Left lobe of liver (tissue), 2 donors: ENCODE measurements at places on chromosomes 6 and 20. TPM values are rescaled to one million over a fixed set of nuclear protein-coding genes. Genes with fewer than 3 reads are reported as not detected.

OGFR gene
- total RNA-seq = 49.5 TPM

FNDC1 gene
- total RNA-seq = 0.10 TPM

GRCh38 chr20:4112481-4113421 is 97.4 kb upstream of the RNF24 start:
- DNase-seq = no peak

DNA sequence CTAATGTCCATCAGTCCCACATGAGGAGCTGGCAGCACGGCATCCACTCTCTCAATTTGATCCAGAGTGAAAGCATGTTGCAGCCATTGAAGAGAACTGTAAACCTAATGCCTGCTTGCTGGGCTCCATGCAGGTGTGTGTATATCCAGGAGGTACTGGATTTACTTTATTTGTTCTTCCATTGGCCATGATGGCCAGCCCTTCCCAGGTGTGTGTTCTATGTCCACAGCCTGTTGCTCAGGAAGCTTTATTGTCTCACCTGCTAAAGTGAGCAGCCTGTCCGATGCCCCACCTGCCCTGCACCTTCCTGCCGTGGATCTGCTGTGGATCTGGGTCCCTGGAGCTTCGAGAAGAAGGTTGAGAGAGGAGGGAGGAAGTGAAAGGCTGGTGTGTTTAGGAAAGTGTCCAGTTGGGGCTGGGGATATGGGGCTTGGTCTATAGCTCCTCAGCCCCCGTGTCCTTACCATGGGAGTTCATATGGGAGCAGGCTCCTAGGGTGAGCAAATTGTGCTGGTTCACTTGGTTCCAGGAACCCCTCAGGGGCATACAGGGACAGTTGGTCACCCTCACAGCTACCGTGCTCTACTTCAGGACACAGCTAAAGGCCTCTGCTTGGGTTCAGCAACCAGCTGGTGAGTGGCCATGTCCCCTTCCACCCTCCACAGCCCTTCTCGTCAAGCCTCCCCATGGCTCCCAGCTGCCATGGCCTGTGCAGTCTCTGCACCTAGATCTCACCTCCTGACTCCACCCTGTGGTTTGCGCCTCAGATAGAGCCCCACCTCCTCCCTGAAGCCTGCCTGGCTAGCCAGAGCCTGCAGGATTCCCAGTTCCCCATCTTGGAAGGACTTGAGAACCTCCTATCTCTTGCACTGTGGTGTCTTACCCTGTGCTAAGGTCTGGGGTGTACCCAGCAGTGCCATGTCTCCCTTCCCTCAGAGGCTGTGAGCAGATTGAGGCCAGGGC is 12.7 kb downstream of the TREML2 start:
- peak; percentile 36 for DNase-seq

- no peak for DNase-seq
These were observed 5.4 kb downstream of the TLDC2 start for GRCh38 chr20:36881331-36881730.

GRCh38 chr20:33019465-33020277 is 11.8 kb upstream of the BPIFB6 start:
- DNase-seq = no peak

DNA sequence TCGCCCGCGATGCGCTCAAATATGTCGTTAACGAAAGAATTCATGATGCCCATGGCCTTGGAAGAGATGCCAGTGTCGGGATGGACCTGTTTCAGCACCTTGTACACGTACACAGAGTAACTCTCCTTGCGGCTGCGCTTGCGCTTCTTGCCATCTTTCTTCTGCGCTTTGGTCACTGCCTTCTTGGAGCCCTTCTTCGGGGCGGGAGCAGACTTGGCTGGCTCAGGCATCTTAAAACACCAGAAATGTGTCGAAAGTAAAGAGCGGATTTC is 36.4 kb downstream of the HFE start:
- peak; percentile 83 for DNase-seq

- DNase-seq = no peak
These were observed 17.6 kb downstream of the EEF1A1 start for GRCh38 chr6:73503027-73503772.

CCM2L gene
- total RNA-seq = 1.5 TPM

DNA sequence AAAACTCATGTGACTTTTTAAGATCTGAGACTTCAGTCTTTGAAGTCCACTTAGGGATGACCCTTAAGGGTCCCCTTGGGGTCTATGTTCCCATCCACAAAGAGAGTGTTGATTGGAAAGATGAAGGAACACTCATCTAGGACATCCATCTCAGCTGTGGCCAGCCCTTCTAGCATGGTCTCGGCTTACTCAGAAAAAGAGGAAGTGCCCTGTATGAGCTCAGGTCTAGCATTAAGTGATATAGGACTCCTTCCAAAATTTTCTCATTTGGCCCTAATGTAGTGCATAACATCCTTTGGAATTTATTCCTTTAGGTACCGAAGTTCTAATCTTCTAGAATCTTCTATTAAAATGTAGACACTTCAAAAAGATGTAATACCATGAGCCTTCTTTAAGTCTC is 77.4 kb downstream of the NDUFAF5 start:
- DNase-seq = no peak

- no peak for DNase-seq
These were observed 49.2 kb downstream of the TOMM6 start for GRCh38 chr6:41836660-41837052.

GRCh38 chr20:7420345-7420744 is 519.9 kb downstream of the HAO1 start:
- DNase-seq = no peak

DNA sequence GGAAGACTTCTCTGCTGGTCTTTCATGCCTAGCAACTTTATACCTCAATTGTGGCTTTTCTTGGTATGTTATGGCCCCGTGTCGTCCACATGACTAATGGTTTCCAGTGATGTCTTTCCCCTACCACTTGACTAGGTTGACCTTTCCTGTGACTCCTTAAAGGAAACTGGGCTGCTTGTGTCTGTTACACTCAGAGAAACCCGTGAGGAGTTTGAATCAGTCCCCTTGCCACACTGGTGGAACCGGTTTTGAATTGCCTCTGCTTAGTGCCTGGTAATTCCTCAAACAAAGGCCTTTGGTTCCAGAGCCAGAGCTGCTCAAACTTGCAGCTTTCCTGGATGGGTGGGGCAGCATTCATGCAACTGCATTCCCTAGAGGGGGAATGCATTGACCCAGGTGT is 21.9 kb downstream of the ECT2L start:
- no peak for DNase-seq

DNA sequence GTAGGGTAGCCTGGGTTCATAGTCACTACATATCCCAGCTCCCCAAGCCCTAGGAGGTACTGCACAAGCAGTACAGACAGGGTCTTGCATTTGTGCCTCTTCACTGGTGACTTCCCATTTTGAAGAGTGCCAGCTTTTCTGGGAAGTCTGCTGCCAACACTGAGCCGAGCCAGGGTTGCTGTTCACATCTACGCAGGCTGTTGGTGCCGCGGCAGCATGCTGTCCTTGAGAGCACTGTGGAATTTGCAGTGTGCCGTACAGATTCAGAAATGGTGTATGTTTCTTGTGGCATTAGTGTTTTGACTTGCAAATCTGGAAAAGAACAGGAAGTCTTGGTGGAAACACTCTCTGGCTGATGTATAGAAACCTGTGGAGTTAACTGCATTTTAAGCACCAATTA is 67.5 kb downstream of the JARID2 start:
- no peak for DNase-seq

DNA sequence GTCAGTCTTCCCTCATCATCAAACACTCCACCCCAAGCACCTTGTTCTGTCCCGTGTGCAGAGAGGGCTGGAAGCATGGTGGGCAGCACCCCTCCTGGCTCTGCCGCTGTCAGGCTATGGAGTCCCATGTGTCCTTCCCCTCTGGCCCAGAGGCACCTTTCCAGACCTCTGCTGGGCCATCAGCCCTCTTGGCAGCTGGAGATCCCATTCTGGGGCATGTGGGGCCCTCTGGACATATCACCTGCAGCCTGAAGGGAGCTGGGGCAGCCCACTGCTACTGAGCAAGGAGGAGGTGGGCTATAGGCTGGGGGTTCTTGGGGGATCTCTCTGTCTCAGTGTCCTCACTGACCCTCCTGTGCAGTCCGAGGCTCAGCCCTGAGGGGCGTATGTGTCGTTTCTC is 42.2 kb downstream of the SUN5 start:
- no peak for DNase-seq

DNA sequence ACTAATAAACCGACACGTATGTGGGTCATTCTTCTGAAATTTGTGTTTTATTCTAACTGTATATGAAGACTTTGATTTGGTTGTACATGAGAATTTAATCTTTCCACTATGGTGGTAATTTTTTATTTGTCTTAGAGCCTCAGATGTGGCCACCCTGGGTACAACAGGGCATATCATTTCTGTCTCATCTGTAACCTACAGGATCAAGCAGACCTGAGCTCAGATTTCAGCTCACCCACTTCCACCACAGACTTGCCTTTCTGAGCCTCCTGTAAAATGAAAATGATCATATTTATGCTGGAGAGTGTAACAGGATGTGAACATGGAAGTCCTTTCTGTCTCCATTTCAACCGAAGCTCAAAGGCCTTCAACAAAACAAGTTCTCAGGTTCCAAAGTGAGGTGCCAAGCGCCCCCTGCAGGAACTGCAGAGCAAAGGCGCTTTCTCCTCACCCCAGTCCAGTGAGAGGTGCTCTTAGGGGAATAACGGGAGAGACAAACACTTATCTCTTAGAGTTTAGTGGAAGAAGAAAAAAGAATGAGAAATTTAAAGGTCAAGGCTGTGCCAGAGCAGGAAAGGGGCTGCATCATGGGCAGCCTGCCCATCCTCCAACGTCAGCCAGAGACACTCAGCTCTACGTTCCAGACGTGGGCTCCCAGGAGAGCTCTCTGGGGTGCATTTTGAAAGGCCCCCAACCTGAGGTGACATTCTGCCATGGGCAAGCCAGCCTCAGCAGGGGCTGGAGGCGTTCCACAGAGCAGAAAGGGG is 23.0 kb upstream of the CD24 start:
- DNase-seq = peak; percentile 48

DNA sequence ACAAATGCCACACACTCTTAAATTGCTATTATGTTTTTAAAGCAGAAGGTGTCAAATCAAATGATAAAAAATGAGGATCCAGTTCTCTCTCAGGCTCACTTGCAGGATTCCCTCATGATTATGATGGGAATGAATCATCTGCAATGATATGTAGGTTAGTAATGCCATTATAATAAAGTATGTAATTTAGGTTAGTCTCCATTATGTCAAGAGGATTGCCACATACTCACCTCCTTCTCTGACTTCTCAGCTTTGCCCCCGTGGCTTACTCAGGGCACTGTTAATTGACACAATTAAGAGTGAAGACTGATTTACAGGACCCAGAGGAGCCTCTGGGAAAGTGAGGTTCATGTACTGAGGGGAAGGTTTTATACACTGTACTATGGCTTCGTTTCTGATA is 591.7 kb upstream of the NRSN1 start:
- no peak for DNase-seq

MAD2L1BP gene
- 9.8 TPM for total RNA-seq

ZSCAN31 gene
- 2.4 TPM for total RNA-seq

KIAA1755 gene
- total RNA-seq = 2.7 TPM

GRCh38 chr6:158662954-158663624 is 13.2 kb downstream of the SYTL3 start:
- no peak for DNase-seq

GRCh38 chr6:140388815-140389214 is 1014.4 kb upstream of the CITED2 start:
- no peak for DNase-seq

DNA sequence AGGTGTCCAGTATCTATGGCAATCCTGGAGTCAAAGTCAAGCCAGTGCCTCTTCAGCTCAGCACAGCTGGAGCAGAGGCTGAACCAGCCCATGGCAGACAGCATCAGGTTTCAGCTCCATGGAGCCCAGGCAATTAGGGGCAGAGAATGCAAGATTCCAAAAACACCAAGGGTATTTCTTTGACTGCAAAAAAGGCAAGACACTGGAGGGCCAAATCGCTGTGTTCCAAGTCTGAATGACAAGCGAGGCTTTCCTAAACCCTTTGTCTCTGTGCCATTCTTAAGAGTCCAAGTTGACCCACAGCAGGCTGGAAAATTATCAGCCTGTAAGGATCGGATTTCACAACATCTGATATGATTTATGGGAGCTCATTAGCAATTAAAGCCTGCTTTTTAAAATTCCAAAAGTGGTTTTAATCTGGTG is 49.7 kb upstream of the TGM3 start:
- no peak for DNase-seq

BHLHE23 gene
- not detected for total RNA-seq

GHRH gene
- total RNA-seq = not detected

APOM gene
- total RNA-seq = 97.1 TPM

DNA sequence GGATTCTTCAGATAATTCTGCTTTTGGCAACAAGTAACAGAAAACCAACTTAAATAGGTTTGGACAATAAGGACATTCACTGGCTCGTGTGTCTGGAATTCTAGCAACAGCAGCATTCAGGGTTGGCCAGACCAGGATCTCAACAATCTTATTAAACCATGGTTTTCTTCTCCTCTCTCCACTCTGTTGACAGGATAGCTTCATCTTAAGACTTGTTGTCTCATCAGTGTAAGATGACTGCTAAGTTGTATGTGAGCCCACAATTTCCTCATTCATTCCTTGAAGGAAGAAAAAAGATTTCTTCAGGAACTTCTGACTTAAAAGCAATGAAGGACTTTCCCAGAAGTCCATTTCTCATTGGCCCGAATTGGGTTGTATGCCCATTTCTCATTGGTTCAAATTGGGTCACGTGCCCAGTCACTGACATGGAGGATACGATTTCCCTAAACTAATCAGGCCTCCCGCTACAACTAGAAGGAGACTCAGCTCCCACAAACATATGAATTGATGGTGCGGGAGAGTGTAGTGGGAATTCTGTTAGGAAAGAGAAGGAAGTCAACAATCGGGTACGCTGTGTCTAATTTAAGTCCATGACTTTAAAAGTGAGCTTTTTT is 83.7 kb downstream of the SLC22A3 start:
- no peak for DNase-seq

DNA sequence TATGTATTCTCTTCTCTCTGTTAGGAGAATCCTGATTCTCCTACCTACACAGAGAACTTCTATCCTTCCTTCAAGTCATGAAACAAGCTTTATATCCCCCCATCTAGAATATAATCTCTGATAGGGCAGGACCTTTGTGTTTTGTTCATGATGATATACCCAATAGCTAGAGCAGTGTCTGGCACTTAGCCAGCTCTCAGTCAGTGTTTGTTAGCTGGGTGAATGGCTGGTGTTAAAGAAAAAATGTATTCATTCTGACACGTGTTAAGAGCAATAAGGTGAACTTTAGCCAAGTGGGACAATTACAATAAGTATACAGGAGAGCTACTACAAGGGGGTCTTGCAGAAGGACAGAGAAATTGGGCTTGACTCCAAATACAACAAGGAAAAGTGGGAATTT is 34.3 kb upstream of the TNFRSF21 start:
- DNase-seq = no peak

GRCh38 chr6:33761922-33762629 is 15.4 kb upstream of the IP6K3 start:
- DNase-seq = peak; percentile 97

GRCh38 chr6:150349546-150349945 is 19.3 kb upstream of the IYD start:
- DNase-seq = no peak

DNA sequence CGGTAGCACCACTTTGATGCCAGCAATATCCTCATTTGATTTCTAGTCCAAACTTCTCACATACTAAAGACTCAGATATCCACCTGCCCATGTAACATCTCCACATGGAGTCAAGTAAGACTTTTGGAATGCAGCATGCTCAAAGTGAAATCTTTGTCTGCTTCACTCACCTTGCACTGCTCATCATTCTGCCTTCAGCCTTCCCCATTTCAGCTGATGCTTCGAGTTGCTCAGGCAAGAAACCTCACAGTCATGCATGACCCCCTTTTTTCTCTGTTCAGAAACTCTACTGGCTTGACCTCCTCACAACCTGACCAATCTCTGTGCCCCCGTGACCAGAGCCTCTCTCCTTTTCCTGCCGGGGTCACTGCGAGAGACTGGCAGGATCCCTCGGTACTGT is 41.0 kb upstream of the KIF25 start:
- DNase-seq = no peak
